Activated CD4-positive, alpha-beta T cell treated with anti-CD3 and anti-CD28 coated beads for 1 hour (primary cell): ENCODE measurements at places on chromosomes 5 and 9.

DNA sequence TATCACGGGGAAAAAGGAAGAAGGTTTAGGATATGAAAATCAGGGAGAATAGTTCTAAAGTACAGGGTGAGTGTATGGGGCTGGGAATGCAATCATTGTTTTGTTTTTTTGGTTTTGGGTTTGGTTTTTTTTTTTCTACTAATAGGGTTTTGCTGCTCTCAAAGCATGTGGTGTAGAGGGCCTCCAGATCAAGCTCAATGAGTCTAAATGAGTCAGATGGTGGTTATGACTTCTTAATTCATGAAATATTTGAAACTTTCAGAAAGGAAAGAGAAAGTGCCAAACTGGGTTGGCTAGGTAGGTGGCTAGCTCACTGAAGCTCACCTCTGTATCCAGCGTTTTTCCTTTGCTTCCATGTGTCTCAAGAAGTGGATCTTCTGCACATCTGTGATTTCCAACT lies 10.7 kb downstream of the OR1L8 start:
- no peak for DNase-seq

- DNase-seq = no peak
Measured at GRCh38 chr5:31048282-31049270, 144.9 kb upstream of the CDH6 start.

DNA sequence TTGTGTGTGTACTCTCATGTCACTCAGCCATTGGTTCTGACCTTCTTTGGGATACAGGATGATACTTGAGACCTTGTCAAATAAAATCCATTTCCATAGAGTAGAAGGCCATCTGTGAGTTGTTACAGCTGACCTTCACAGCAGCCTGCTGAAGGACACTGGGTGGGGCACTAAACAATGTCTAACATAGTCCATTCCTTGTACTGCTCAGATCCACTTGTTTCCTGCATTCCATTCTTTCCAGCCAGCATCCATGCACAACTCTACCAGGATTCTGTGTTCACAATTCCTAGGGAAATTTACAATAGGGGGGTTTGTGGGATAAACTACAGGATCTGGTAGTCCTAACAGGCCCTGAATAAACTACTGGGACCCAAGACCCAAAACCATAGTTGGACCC lies 286.4 kb downstream of the RASEF start:
- DNase-seq = no peak

DNA sequence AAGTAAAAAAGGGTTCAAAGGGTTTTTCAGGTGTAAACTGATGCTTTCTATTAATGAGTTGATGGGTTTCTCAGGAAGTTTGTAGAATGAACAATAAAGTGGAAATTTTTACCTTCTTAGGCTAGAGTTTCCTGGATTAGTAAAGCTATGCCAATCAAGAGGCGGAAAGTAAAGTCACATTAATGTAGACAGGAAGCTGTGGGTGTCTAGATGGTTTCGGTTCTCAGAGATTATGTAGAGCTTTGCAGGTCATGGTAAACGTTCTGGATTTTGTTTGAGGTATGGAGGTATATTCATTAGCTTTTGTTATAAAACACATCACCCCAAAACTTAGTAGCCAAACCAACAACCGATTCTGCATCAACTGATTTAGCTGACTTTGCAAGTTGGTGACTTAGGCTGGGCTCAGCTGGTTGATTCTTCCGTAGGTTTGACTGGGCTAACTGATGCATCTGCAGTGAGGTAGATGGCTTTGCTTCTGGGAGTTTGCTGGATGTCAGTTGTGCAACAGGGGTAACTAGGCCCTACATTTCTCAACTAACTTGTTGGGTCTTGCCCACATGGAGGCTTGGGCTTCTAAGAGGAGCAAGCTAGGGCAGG lies 273.8 kb downstream of the MSX2 start:
- DNase-seq = no peak

- DNase-seq = no peak
Measured at GRCh38 chr5:123719004-123719403, 207.0 kb downstream of the CSNK1G3 start.

- DNase-seq = no peak
Measured at GRCh38 chr9:6410633-6411032, 2.4 kb upstream of the UHRF2 start.

- DNase-seq = no peak
Measured at GRCh38 chr5:92653730-92654461, 927.1 kb downstream of the NR2F1-AS1 start.

DNA sequence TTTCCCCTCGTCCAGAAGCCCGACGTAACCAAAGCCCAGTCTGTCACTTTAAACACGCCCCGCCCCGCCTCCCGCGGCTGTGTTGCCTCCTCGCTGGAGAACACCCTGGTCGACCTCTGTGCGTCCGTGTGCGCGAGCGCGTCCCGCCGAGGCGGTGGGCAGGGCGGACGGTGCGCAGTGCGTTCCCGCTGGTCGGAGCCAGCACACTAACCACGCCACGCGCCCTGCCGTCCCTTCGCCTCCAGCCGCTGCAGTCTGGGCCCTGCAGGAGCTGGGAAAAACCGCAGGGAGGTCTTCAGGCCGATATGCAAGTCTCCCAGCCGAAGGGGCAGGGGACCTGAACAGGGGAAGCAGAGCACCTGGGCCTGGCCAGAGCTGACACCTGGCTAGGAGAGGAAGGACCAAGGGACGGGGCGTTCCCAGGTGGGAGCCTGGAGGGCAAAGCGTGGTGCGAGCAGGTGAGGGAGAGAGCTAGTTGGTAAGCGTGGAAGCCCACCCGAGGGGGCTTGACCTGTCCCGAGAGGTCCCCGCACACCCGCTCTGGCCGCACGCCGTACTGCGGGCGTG lies 1.3 kb upstream of the PHPT1 start:
- no peak for DNase-seq

- DNase-seq = no peak
Measured at GRCh38 chr5:81524015-81524414, 130.1 kb upstream of the ACOT12 start.

DNA sequence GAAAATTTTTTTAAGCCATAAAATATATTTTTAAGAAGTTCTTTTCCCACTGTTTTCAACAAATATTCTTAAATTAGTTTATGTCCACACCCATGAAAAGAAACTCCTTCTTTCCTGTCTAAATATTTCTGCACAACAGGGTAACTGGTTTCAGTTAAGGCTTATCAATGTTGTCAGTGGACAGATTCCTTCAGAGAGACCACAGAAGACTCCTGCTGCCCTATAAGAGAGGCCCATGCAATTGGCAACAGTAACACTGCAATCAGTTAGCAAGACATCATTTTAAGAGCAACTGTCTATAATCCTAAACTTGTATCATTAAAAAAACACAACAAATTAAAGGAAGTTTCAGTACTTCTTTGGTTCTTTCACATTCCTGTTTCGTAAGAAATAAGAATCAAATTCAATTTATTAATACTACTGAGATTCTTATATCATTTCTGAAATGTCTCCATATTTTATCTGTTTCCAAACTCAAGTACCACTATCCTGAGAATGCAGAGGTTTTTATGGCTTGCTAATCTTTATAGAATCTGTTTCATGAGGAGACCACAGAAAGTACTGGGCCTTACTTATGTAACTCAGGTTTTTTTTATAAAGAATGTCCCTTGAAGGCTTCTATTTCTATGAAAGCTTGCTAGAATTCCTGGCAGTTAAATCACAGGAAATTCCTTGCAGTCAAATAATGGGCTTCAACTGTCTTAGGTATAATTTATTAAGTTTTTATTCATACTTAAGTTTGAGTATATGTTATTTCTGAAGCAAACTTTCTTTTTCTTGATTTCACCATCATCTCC lies 240.2 kb downstream of the RFX3 start:
- DNase-seq = no peak

GRCh38 chr5:125778791-125779190 lies 644.4 kb upstream of the GRAMD2B start:
- DNase-seq = no peak

DNA sequence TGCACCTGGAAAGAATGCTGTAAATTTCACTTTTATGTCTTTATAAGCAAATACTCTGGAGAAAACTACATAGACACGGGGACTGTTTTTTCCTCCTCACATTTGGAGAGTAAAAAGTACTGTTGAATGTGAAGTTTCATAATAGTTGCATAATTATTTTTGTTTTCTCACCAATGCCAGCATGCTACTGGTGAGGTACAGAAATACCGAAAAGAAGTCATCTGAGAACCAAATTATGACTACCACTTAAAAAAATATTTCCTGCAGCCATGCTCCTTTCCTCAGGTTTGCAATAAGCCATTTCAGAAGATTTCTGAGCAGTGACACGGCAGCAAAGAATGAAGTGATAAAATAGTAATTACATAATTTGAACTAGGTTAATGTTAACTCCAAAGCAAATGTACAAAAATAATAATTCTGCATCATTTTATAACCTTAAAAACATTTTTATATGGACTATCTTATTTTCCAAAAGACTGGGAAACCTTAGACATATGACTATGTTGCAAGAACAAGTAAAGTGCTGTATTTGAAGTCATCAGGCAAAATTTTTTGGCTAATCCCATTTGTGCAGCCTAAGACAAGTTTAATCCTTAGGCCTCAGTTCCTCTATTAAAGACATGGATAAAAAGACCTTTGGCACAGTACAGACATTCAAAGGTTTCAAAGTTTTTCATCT lies 144.7 kb downstream of the PCSK1 start:
- no peak for DNase-seq

DNA sequence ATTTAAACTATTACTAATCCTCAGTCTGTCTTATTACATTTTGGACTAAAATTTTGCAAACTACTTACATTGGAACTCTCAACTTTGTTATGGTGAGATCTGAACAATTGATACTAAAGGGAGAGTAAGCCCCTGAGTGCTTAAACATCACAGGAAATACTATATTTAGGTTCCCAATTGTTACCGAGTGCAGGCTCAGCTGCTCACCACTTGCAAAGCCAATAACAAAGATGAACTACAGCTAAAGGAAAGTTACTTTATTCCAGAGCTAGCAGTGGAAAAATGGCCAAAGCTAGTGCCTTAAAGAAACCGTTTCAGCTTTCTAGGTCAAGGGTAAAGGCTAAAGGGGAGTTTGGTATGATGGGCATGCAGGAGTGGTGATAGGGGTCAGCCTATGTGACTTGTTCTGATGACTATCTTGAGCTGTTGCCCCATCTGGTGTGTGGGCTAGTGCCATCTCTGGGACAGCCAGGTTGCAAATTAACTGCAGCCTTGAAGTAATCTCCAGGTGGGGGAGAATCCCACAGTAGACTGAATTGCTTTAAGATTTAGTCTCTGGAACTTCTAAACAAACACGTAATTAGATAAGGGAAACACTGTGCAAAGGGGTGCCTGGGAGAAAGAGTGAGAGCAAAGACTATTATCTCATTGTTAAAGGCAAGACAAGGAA lies 7.8 kb upstream of the NDUFB6 start:
- no peak for DNase-seq

GRCh38 chr5:39025456-39025855 lies 48.7 kb downstream of the RICTOR start:
- no peak for DNase-seq

DNA sequence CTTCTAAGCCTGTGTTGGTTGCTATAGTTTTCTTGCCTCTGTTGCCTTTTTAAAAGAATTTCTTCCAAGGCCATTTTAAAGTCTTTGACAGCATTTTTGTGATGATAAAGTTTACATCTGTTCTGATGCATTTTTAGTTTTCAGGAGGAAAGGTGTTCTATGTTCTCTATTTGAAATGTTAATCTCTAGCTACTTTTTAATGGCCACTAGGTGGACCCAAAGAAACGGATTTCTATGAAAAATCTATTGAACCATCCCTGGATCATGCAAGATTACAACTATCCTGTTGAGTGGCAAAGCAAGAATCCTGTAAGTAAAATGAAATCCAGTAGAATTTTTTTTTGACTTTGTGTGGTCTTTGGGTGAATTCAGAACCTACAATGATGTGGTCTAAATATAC lies 60.2 kb downstream of the MELK start:
- DNase-seq = no peak

DNA sequence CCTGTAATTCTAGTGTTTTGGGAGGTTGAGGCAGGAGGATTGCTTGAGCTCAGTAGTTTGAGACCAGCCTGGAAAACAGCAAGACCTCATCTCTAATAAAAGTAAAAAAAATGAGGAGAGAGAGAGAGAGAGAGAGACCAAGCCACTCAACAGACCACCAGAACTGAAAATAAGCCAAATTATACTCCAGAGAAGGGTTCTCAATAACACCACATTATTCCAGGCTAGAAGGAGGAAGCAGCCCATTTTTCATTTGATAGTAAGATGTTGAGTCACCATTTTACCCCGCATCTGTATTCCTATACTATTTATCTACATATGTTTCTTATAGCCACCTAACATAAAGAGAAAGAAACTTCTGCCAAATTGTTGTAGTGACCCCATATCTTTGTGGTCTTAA lies 134.8 kb downstream of the PCSK5 start:
- no peak for DNase-seq

GRCh38 chr5:65198456-65199120 lies 283.1 kb downstream of the ADAMTS6 start:
- DNase-seq = no peak

DNA sequence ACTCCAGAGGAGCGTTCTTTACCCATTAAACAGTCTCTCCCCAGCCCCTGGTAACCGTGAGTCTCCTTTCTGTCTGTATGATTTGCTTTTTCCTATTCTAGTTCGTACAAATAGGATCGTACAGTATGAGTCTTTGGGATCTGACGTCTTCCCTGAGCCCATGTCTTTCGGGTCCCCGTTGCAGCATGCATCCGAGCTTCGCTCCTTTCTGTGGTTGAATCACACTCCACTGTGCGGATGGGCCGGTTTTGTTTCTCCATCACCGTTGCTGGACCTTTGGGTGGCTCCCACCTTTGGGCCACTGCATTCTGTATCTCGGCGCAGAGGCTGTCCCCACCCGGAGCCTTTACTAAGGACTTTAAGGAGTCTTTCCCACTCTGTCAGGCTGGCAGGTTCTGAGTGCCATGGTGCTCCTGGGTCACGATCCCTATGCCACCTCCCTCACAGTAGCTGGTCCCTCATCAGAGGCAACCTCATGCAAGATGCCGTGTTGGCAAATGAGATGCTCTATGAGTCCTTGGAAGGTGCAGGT lies 145.7 kb upstream of the COL5A1 start:
- no peak for DNase-seq

- no peak for DNase-seq
Measured at GRCh38 chr9:94181408-94182181, 77.5 kb upstream of the ZNF169 start.
